ENCODE measurements at places on chromosomes 11 and 22.

GRCh38 chr11:66728693-66729385 is at the start of gene SPTBN2:
TSS of gene SPTBN2 (minus strand) at chr11:66729216. CDS start at chr11:66721240, 7,976 bp downstream.
- no peak for DNase-seq

- DNase-seq = no peak
These were observed 71.4 kb upstream of the OR9G4 start for GRCh38 chr11:56819916-56820315.

DNA sequence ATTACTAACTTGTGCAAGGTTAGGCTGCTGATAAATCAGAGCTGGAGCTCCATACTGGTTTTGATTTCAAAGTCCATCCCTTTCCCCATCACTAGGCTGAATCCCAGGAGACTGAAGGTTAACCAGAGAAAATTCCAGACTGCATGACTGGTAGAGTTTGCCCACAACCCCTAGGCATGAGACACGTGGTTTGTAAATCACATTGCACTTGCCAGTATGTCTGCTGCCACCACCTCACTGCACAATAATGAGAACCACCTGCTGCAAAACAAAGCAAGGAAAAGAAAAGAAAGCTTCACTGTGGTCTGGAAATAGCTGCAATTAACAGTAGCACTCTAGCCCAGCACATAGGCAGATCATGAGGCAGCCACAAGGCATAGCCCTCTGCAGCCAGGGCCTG is 67.6 kb upstream of the NTM start:
- no peak for DNase-seq

- DNase-seq = no peak
These were observed 140.2 kb upstream of the TIMP3 start for GRCh38 chr22:32661296-32661695.
